Foreskin keratinocyte (primary cell): ENCODE measurements at places on chromosomes 2 and 18. TPM values are rescaled to one million over a fixed set of nuclear protein-coding genes. Genes with fewer than 3 reads are reported as not detected.

- no peak for DNase-seq
Observed at GRCh38 chr2:67923696-67924095, 139.1 kb downstream of the C1D start.

- no peak for DNase-seq
Observed at GRCh38 chr2:191693166-191693565, 15.2 kb downstream of the NABP1 start.

DNA sequence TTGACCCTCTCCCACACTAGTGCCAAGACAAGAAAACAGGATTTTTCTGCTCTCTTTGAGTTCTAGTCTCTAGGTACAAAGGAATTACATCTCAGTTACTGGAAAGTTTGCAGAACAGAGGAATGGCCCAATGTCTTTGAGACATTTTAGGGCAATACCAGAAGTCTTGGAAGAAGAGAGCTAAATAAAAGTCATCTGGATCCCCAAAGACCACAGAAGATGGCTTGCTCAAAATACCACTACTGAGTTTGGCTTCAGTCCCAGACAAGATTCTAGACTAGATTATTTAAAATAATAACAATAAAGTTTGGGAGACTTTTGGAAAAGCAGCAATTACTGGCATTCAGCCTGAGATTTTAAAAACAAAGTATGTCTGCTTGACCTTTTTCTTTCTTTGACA lies 61.9 kb upstream of the HK2 start:
- no peak for DNase-seq

- DNase-seq: no peak
Observed at GRCh38 chr2:36140391-36140790, 215.2 kb upstream of the CRIM1 start.

GRCh38 chr2:211793690-211794089 lies 744.9 kb downstream of the ERBB4 start:
- DNase-seq: no peak

- no peak for DNase-seq
Observed at GRCh38 chr2:157185476-157186227, 71.9 kb upstream of the GALNT5 start.

DNA sequence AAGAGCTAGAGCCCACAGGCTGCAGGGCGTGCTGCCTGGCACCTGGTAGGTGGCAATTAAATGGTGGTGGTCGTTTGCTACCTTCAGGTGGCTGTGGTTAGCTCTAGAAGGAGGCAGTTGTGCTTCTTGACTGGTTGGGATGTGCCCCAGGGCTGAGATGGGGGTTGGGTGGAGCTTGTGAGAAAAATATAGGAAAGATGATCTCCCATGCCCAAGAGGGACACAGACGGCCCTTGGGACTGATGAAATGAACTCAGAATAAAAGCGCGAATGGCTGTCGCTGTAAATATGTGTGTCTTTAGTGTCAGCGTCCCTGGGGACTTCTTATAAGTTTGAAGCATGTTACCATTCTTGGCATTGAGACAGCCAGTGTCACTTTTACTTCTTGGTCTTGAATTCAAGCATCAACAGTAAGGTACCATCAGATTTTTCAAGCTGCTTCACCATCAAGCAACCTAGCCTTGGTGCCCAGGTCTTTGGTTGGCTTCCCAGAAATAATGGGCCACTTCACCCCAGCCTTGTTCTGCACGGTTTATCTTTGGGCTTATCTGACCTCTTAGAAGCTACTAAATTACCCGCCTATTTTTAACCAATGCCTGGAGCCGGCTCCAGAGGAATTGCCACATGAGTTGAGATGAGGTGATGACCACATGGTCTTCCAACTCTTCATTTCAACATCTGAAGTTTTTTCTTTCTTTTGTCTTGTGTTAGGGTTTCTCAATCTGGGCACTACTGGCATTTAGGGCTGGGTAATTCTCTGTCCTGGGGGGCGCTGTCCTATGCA lies 11.9 kb downstream of the LRRFIP1 start:
- DNase-seq: no peak

DNA sequence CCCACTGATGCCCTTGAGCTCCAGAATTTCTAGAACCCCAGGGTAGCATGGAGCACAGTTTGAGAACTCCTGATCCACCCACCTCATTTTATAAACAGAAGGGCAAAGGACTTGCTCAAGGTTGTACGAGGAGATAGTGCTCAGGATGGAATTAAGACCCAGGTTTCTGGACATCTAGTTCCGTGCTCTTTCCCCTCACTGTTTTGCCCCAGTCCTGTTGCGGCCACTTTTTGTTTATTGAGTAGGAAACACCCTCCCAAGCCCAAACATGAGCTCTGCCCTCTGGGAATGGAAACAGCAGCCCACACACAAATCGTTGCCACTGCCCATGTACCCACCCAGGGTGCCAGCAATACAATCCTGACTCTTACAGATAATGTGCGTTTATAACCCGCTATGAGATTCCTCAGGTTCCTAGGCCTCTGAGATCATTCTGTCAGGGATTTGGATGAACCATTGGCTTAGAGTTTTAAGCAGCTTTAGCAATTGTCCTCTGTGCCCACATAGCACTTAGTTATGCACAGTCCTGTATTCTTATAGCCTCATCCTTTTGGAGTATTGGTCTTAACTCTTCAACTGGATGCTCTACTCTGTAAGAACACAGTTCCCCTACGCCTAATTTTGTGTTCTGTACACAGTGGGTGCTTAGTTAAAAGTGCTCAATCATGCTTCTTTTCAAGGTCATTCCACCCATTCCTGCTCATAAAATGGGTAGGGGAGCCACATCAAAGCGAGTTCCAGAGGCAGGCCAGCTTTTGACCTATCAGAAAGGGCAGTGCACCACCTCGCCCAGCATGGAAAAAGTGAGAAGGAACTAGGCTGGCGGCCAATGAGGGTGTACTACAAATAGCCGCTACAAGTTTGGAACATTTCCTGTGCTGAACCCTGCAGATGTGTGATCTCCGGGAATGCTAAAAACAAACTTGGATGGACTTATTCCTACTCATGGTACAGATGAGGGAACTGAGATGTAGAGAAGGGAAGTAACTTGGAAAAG lies 60.3 kb upstream of the IGFBP2 start:
- no peak for DNase-seq

DNA sequence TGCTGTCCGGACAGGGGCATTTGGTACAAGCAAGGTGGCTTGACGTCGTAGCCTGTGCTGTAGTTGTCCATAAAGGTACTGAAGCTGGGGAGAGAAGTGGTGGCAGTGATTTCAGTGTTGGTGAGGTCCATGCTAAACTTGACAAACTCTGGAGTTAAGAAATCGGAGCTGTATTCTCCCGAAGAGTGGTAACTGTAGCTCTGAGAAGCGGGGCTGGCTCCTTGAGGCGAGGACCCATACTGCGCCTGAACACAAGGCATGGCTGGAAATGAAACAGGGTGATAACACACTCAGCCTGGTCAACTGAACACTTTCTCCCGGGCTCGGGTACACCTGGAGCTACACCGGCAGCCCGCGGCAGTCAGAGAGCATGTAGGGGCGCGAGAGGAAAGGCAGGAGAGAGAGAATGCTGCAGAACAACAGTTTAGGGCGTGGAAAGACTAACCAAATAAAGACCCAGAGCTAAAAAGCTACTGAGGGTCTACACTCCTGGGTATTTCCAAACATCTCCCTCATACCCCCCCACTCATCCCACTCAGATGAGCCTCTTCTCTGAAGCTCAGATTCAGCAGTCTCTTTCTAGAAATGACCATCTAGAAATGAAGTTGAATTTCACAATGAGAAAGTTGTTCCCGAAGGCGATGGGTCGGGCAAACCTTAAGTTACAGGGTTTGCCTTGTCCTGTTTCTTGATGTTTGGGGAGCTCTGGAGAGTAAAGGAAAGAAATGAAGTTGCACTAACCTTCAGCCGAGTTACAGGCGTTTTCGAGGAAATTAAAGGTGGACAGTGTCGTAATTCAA lies 2.4 kb downstream of the NR4A2 start:
- DNase-seq: no peak

- DNase-seq: no peak
Observed at GRCh38 chr2:142300517-142300916, 169.7 kb upstream of the LRP1B start.

DNA sequence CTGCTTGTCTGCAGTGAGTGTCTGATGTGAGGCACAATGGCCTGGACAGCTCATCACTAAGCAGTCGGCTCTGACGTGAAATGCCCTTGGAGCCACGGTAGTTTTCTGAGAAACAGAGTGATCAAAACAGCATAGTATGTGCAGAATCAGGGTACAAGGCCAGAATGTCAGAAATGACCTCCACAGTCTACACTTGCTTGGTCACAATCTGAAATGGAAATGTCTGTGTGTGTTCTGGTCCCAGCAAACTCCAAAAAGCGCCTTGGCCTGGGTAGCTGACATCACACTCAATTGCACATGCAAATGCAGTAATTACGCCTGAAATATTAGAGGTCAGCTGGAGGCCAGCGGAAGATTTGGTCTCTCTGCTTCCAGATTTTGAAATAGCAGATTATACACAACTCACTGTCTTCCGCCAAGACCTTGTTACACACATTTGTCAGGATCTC lies 95.4 kb downstream of the CTAGE1 start:
- DNase-seq: no peak

DNA sequence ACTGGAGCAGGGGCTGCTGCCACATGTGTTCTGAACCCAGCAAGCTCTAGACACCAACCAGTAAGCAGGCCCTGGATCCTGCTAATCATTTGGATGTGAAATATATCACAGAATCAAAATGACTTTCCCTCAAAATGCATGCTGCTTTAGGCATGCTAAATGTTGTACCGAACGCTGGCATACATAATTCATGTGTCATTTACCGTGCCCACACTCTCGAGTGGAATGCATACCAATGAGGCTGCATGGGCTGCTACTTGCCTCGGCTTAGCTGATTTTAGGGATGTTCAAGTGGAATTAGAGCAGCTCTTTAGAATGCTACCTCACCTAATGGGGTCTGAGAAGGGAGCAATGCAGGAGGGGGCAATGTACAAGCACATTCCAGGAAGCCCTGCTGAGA lies 509.6 kb upstream of the RAB6C start:
- no peak for DNase-seq

DNA sequence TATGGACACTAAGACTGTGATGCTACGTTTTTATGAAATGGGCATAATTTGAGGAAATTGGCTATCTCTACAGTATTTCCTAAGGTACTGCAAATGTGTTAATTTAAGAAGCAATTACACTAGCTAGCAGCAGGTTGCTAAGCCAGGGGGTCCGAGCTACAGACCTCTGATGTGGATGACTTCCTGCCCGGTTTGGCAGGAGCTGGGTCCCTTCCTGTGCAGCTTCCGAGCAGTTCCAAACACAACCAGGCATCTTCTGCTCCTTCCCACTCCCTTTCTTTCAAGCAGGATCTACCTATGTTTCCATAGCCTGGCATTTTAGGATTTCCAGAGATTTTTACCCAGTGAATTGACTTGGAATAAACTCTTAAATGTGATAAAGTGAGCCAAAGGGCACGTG lies 55.7 kb downstream of the SCN2A start:
- DNase-seq: no peak

GRCh38 chr2:108407864-108408729 lies 30.3 kb downstream of the SULT1C4 start:
- no peak for DNase-seq

GRCh38 chr18:24799176-24799575 lies 338.7 kb downstream of the HRH4 start:
- no peak for DNase-seq

DNA sequence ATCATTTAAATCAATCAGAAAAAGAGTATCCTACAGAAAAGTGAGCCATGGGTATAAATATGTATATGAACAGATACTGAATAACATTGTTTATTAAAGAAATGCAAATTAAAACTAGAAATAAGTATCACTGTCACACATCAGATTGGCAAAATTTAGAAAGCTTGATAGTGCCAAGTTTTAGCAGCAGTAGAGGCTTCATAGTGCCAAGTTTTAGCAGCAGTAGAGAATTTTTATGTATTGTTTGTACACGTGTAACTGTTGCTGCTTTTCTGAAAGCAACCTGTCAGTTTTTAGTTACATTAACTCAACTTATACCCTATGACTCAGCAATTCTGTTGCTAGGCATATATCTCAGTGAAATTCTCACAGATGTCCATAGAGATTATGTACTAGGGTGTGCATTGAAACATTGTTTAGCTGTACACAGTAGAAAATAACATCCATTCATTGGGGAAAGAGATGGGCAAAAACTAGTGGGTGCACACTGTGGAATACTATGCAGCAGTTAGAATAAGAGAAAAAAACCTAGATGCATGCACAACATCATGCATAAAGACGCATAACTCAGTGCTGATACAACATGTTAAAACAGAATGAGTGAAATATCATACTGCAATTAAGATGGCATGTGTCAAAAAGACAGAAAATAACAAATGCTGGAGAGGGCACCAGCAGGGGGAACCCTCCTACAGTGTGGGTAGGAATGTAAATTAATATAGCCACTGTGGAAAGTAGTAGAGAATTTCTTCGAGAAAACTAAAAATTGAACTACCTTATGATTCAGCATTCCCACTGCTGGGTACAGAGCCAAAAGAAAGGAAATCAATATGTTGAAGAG lies 294.5 kb upstream of the NT5C1B start:
- no peak for DNase-seq

- no peak for DNase-seq
Observed at GRCh38 chr2:527581-527980, 149.6 kb downstream of the TMEM18 start.

GRCh38 chr2:13091455-13091854 lies 374.7 kb downstream of the TRIB2 start:
- DNase-seq: peak; percentile 25

DNA sequence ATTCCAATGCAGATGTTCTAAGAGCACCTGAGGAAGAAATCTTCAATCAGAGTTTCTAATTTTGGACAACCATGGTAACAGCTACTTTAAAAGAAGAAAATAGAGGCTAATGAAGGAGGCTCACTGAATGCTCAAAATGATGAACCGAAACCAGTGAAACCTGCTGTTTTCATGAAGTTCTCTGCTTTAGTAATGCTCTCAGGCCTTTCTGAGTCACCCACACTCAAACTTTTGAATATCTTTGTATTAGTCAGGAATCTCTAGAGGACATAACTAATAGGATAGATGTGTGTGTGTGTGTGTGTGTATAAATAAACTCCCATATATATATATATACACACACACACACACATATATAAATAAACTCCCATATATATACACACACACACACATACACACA lies 76.9 kb upstream of the RIT2 start:
- no peak for DNase-seq

The PTRHD1 gene
- polyA plus RNA-seq: 34.6 and 35.4 TPM in 2 replicates

The ANKRD44 gene
- polyA plus RNA-seq: 0.07 and 0.37 TPM in 2 replicates

The CSRNP3 gene
- polyA plus RNA-seq: 0.57 TPM in 2 replicates

The MAP3K19 gene
- polyA plus RNA-seq: not detected in 2 replicates

The UGT1A4 gene
- polyA plus RNA-seq: 0.06 and 0.07 TPM in 2 replicates

The RAB6D gene
- 0.03 TPM in 1 of 2 replicates, not detected in the other for polyA plus RNA-seq

The CHRND gene
- polyA plus RNA-seq: not detected in 2 replicates

The CD8B2 gene
- polyA plus RNA-seq: not detected in 2 replicates

The DYNAP gene
- polyA plus RNA-seq: not detected in 2 replicates

The CPO gene
- not detected in 2 replicates for polyA plus RNA-seq

The GNLY gene
- polyA plus RNA-seq: not detected in 2 replicates

The MARCHF4 gene
- polyA plus RNA-seq: 13.1 and 14.9 TPM in 2 replicates

The KRTCAP3 gene
- 64.1 and 78.3 TPM in 2 replicates for polyA plus RNA-seq

The DIPK1C gene
- polyA plus RNA-seq: not detected in 2 replicates

The PLCD4 gene
- polyA plus RNA-seq: 3.9 and 4.5 TPM in 2 replicates
